ENCODE measurements at places on chromosomes 12 and 14. TPM values are rescaled to one million over a fixed set of nuclear protein-coding genes. Genes with fewer than 3 reads are reported as not detected.
A peak's percentile ranks its signal among the peaks of the same experiment; 100 is the strongest.

GRCh38 chr12:19525274-19525673 lies 86.0 kb downstream of the AEBP2 start:
- DNase-seq = no peak

DNA sequence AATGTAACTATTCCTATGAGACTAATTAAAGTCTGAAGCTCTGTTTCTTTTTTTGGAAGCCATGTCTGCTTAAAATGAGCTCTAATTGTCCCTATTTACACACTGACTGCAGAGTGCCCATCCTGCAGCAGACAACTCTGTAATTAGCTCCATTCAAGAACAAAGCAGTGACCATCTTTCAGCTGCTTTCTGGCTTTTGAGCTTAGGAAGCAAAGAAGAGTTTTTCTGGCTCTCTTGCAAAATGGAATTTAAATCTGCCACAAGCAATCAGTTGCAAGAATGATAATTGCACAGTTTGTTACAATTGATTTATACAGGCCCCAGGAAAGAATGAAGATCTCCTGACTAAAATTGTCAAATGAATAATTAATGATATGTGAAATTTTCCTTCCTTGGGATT lies 83.4 kb downstream of the GAS2L3 start:
- DNase-seq = no peak

DNA sequence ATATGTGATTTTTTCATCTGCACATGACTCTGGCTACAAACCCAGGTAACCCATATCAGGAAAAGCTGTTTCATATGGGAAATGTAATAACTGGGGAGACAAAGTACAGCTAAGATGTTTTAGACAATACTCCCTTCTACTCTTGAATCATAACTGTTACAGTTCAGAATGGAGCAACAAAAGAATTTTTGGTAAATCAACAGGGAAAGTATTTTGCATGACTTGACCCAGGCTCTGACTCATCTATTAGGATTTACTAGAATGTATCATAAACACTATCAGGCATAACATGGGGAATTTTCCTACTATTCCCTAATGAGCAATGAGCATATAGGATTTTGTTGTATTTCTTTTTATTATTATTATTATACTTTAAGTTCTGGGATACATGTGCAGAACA lies 553.0 kb downstream of the SLC16A7 start:
- DNase-seq = no peak

DNA sequence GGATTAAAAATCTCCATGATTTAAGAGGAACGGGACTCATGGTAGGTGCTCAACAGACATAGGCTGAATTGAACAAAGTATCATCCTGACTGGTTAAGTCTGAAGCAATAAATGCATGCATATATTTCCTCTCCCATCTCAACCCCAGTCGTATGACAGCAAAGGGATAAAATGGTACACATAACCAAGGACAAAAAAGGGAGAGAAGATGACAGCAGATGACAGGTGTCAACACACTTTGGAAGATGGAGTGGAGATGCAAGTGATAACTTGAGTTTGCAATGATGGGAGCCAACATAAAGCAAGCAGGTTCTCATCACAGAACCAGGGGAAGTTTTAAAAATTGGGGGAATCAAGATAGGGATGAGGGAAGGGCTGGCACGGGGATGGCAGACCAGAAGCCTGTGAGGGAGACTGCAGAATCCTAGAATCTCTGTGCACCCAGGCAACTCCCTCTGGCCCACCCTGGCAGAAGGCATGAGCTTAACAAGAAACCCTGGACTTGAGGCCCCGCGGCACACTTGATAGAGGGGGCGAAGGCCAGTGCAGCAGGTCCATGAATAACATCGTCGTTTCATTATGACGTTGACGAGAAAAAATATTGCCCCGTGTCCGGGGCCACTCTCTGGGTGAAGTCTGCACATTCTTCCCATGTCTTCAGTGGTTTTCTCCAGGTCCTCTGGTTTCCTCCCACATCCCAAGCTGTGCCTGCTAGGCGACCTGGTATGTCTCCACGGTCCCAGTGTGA lies 5.0 kb downstream of the C1RL start:
- peak; percentile 58 for DNase-seq

DNA sequence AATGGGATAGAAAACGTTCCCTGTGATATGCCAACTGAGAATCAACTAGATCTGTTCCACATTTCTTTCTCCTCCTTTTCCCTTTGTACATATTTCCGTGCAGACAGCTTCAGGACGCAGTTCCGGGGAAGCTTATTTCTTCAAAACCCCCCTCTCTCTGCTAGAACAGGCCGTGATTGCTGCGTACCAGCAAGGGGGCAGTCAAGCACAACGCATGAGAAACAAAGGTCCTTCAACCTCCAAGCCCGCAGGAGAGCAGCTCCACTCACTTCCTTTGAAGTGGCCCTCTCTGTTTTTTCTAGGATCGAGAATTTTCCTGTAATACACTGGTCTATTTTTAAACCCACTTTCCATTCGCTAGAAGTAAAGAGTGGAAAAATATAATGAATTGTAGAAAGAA lies 80.8 kb downstream of the ZNF664 start:
- peak; percentile 64 for DNase-seq

DNA sequence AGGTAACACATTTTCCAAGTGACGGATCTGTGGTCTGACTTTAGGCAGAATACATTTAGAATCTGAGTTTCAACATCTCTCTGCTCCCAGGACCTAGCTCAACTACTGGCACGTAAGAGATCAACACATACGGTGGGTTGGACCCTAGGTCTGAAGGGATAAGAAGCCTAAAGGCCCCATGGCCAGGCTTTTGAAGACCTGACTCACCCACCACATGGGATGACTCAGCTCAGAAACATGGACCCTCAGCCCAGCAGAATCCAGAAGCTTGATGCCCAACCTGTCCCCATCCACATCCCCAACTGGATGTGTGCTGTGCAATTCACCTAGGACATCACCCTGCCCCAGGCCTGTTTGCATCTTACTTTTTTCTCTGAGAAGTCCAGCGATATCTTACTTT lies 770.2 kb downstream of the BCL11B start:
- DNase-seq = no peak

DNA sequence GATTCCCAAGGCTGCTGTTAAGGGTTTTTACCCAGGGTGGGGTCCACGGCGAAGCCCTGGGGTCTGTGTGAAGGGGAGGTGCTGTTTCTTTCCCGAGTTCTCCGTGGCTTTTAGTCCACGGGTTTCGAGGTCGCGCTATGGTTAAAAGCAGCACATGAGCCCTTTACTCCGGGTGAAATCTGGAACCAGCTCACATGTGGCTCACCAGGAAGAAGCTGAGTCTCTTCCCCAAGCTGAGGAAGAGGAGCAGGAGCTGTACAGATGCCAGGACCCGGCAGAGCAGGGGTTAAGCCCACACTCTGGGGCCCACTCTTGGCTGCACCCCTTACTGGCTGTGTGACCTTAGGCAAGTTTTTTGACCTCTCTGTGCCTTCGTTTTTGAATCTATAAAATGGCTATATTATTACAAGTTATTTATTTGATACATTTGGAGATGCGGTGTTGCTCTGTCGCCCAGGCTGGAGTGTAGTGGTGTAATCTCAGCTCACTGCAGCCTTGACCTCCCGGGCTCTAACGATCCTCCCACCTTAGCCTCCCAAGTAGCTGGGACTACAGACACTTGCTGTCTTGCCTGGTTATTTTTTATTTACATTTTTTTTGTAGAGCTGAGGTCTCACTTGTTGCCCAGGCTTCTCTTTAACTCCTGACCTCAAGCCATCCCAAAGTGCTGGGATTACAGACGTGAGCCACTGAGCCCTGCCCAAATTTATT lies 266.3 kb downstream of the AACS start:
- DNase-seq = no peak

DNA sequence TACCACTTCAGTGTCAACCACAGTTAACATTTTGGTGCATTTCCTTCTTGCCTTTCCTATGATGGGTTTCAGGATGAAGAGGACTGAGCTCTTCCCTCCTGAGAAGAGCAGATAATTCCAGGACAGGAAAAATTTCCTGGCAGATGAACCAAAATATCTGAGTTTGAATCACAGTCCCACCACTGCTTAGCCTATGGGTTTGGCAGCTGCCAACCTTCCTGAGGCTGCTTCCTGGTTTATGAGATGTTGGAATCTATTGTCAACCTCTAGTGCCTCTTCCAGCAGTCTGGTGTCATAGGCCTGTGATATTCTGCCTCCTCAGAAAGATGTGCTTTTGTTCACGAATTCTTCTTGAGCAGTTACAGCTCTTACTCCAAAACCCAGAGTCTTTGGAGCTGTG lies 197.4 kb upstream of the FRMD6 start:
- no peak for DNase-seq

GRCh38 chr14:24056800-24057184 lies 5.0 kb downstream of the CARMIL3 start:
- DNase-seq = peak; percentile 49

GRCh38 chr14:73393375-73393774 lies 65.0 kb downstream of the NUMB start:
- peak; percentile 53 for DNase-seq

GRCh38 chr12:7013101-7013500 lies 5.2 kb downstream of the LPCAT3 start:
- DNase-seq = no peak

DNA sequence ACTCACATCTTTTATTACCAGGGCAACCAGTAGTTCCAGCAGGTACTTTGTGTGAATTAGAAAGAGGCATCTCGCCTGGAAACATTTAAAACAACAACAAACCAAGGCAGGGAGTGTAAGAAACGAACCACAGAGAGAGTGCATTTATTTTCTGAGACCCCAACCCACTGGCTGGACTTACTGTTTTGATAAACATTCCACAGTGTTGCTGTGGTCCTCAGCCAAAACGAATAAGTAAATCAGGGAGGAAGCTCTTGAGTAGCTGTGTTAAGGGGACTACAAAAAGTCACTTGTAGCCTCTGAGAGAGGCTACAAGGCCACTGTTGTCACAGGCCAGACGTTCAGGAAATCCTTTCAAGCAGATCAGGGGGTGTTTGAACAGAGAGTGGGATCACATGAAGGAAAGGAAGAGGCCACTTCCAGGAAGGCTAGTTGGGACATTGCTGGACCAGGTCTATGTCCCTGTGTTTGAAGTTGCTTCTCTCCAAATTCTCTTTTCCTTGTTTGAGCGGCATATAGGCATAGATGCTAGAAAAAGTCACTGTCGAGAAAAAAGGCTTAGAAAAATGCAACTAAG lies 33.8 kb downstream of the DMAC2L start:
- DNase-seq = no peak

DNA sequence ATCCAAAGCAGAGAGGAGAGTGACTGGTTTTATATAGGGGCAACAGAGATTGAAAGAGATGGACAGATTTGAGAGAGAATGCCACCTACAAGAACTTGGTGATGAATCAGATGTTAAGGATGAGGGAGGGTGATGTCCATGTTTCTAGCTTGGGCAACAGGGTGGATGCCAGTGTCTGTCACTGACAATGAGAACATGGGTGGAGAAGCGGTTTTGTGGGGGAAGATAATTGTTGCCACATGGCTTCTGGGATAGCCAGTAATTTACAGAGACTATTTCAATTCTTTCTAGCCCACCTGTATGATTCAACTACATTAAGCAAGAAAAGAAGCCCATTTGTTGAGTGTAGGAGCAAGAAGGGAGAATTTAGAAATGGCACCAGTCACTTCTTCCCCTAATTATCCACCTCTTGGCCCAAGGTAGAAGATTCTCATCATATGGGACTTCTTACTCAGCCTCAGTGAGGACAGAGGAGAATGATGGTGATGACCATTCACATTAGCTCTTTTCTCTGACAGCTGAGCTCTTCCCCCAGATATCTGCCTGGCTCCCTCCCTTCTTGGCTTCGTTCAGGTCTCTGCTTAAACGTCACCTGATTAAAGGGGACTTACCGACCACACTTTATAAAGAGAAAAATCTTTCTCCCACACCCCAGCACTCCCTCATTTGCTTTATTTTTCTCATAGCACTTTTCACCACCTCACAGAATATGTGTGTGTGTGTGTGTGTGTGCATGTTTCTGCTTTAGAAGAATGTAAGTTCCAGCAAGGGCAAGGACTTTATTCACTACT lies 117.8 kb downstream of the DUSP6 start:
- DNase-seq = no peak

GRCh38 chr12:3220382-3221321 lies 143.5 kb downstream of the TSPAN9 start:
- peak; percentile 53 for DNase-seq

DNA sequence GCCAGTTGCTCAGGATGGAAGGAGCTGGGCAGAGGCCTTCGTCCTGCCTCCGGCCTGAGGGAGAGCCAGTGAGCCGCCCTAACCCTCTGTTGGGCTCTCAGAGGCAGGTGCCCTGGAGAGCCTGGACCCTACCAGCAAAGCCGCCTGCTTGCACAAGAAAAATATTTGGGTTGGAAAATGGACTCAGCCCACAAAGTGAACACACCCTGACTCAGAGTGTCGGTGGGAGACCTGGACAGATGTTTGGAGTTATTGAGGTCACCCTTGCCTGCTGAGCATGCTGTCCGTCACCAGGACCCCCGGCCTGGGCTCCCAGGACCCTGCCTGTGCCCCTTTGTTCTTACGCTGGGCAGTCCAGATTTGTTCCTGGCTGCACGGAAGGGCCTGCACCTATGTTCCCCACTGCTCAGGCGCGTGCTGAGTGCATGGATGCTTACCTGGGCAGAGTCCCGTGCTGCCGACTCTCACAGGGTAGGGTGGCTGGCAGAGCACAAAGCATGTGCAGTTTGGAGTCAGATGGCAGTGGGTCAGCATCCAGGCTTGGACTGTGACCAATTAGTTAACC lies 22.4 kb downstream of the FAM181A start:
- DNase-seq = peak; percentile 61

GRCh38 chr12:107654873-107655272 lies 30.7 kb upstream of the PWP1 start:
- no peak for DNase-seq

DNA sequence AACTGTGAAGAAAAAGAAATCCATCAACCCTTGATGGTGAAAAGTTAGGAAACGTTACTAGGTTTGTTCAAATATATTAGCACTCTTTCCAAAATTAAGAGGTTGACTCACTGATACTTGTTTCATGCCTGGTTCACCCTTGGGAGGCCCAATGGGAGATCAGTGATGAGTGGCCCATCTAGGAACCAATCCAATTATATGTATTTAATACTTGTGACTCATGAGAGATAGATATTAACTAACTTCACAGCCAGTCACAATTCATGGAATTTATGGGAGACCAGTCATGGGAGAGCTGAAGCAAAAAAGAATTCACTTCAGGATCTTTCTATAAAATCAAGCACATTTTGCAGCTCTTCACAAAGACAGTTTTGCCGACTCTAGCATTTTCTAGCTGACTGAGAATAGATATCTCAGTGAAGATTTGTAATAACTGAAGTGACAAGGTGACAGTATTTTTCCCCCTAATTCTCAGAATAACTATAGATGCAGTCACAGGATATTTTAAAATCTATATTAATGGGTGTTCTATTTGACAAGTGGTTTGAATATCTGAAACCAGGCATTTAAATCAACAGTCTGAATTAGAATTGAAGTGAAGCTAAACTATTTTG lies 230.2 kb downstream of the EPS8 start:
- peak; percentile 8 for DNase-seq

ATP23 gene
- 6.2 TPM for total RNA-seq

KRT85 gene
- not detected for total RNA-seq

PRPH gene
- not detected for total RNA-seq

OR4E2 gene
- not detected for total RNA-seq

MYF5 gene
- total RNA-seq = not detected

LRFN5 gene
- total RNA-seq = under 0.01 TPM

TMEM117 gene
- 20.6 TPM for total RNA-seq

EEA1 gene
- total RNA-seq = 32.9 TPM

TMTC1 gene
- total RNA-seq = 69.2 TPM

Measured in osteoblast (primary cell).